Activated CD4-positive, alpha-beta T cell treated with anti-CD3 and anti-CD28 coated beads, Interleukin-2, Interleukin-4, amounts not matched to agents 100 ng/mL and 50 ng/mL, durations not matched to agents 16 hours and 8 hours (primary cell): ENCODE measurements at places on chromosomes 13 and 19.

- no peak for DNase-seq
Measured at GRCh38 chr13:102945324-102945815, 99.5 kb downstream of the ERCC5 start.

DNA sequence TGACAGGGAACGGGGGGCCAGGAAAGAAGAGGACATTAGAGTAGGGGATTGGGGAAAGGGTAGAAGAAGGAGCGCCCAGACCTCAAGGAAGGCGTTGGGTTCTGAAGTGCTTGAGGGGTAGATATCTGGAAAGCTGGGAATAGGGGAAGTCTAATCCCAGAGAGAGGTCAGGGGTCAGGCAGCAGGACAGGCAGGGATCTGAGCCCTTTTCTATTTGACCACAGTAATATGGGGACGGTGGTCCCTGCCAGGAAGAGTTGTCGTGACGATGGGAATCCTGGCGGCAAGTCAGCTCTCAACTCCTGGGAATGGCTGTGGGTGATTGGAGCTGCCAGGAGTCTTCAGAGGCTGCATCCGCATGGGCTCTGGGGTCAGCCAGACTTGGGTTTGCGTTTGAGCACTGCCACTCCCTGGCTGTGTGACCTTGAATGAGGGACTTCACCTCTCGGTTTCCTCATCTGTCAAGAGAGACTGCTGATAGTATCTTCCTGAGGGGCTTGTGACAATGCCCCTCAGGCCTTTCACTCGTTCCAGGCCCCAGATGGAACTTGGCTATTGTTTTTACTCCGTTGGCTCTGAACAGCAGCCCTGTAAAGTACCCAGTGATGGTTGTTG lies 1.3 kb downstream of the AP2A1 start:
- no peak for DNase-seq

GRCh38 chr13:64817691-64818090 lies 2412.4 kb downstream of the PCDH9 start:
- no peak for DNase-seq

DNA sequence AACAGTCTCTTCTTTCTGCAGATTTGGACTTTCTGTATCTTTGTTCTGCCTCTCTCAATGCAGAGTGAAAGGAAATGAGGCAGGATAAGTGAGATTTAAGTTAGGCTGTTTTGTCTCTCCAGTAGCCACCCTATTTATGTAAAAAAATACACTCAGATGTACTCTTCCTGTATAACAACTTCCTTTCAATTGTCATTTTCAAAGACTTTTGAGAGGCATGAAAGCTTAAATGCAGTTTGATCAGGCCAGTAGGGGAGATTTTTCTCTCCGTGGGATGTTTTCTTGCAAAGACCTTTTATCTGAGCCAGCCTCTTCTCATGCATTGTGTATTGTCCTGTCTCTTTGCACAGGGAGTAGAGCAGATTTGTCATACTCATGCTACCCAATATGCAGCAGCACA lies 166.8 kb downstream of the SLITRK5 start:
- no peak for DNase-seq

DNA sequence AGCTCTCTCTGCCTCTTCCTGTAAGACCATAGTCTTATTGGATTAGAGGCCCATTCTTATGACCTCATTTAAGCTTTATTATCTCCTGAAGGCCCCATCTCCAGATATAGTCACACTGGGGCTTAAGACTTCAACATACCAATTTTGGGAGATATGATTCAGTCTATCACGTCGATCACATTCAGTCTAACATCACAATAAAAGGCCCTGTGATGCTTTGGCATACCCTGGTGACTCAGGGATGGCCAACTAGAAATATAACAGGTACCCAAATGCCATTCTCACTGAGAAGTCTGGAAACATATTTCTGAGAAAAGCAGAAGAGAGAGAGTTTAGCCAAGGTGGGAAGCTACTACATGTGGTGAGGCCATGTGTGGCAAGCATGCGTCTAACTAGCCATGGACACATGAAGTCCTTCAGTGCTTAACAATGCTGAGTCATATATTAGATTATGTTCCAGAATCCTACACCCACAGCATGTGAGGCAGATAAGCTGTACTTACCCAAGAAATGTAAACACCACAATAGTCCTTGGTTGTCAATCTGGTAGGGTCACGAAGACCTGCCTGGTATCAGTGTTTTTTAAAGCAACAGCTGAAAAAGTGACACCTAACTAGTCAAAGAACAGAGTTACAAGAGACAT lies 485.1 kb downstream of the FOXO1 start:
- no peak for DNase-seq

GRCh38 chr19:8504919-8505318 lies 2.5 kb upstream of the PRAM1 start:
- no peak for DNase-seq

DNA sequence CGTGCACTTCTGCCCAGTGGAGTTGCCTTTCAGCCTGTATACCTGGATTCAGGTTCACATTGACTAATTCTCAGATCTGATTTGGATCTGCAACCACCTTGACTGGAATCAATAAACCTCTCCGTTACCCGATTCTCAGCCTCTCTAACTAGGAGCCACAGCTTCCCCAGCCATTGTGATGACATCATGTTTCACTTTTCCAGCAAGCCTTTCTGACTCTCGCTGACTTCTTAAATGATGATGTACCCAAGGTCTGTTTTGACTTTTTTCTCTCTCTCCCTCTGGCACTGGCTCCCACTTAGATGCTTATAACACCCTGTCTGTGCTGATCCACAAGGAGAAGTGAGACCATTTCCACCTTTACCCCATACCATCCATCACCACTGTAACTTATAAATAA lies 13.5 kb upstream of the FAM124A start:
- DNase-seq, result no peak

GRCh38 chr13:113457510-113457909 lies 4.2 kb upstream of the ADPRHL1 start:
- DNase-seq, result no peak

- peak; percentile 75 for DNase-seq
Measured at GRCh38 chr13:79541426-79542049, 60.6 kb downstream of the NDFIP2 start.

DNA sequence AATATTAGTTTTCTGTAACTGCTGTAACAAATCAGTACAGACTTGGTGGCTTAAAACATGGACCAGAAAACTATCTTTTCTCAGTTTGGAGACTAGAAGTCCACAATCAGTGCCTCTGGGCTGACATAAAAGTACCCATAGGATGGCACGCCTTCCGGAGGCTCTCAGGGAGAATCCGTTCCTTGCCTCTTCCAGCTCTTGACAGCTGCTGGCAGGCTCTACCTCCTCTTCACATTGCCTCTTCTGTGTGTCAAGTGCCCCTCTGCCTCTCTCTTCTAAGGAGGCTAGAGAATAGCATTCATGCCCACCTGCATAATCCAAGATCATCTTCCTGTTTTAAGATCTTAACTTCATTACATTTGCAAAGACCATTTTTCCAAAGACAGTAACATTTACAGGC lies 1194.2 kb downstream of the EFNB2 start:
- no peak for DNase-seq
